ENCODE measurements at places on chromosomes 12 and 14.

GRCh38 chr12:67922245-67922644 is 67.0 kb upstream of the IFNG-AS1 start:
- no peak for DNase-seq

DNA sequence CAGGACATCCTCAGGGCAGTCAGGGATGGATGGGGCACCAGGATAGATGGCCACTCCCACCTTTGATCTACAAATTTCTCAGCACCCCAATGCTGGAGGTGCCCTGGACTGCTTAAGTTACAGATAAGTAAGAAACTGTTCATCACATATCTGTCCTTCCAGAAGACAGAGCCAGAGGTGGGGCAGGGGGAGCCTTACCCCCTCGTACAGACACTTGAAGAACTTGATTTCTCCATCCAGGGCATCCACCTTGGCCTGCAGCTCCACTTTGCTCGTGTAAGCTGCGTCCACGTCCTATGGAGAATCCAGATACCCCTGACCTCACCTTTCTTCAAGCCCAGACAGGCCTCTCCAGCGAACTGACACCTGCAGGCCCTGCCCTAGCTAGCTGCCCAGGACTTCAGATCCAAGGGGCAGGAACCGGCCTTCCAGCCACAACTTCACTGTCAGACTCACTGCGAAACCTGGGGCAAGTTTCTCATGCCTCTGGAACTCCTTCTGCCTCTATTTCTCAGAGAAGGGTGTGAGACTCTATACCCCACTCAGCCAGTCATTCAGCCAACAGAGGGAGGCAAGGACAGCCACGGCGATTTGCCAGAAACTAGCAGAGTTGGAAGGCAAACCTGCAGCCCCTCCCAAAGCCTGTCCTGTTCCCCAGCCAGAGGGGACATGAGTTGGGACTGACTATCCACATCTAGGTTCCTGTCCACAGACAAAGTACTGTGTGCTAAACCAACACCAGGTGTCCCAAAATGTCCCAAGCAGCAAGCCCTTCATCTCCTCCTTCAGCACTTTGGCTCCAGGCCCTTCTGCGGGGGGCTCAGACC is 3.8 kb downstream of the KRT73 start:
- no peak for DNase-seq

DNA sequence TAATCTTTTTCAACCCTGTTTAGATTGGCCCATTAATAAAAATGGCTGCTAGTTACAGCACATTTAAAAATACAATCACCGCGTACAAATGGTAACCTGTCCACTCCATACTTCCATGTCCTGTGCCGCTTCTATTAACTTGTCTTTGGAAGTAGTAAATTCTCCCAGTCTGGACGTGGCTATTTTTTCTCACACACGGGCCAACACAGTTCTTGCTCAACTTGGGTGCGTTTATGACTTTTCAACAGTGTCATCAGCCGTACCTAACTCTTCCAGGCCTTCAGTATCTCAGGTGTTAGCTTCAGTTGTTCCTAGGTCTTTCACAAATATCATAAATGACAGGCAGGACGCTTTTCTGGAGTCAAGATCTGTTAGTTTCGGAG is 475 bp upstream of the PCNX1 start:
- DNase-seq, result no peak

GRCh38 chr12:80937391-80938238 is at the start of gene LIN7A:
TSS of gene LIN7A (minus strand) at chr12:80937934. CDS start at chr12:80937722, 212 bp downstream.
- DNase-seq, result no peak

DNA sequence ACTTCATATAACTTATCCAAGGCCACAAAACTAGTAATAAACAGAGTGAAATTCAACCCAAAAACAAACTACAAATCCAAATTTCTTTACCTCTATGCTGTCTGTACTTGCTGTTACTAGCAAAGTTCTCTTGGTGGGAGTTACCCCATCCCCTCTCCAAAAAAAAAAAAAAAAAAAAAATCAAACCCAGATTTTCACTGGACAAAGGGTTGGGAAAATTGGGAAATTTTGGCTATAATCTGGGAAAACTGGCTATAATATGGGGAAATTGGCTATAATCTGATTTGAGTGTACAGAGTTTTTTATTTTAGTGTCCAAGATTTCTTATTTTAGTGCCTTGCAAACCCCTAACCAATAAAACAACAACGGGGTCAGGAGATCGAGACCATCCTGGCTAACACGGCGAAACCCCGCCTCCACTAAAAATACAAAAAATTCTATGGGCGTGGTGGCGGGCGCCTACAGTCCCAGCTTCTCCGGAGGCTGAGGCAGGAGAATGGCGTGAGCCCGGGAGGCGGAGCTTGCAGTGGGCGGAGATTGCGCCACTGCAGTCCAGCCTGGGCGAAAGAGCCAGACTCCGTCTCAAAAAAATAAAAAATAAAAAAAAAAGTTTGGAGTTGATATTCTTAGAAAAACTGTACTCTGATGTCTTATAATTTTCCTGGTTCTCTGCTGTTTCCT is 148.4 kb downstream of the CHST11 start:
- DNase-seq, result no peak

DNA sequence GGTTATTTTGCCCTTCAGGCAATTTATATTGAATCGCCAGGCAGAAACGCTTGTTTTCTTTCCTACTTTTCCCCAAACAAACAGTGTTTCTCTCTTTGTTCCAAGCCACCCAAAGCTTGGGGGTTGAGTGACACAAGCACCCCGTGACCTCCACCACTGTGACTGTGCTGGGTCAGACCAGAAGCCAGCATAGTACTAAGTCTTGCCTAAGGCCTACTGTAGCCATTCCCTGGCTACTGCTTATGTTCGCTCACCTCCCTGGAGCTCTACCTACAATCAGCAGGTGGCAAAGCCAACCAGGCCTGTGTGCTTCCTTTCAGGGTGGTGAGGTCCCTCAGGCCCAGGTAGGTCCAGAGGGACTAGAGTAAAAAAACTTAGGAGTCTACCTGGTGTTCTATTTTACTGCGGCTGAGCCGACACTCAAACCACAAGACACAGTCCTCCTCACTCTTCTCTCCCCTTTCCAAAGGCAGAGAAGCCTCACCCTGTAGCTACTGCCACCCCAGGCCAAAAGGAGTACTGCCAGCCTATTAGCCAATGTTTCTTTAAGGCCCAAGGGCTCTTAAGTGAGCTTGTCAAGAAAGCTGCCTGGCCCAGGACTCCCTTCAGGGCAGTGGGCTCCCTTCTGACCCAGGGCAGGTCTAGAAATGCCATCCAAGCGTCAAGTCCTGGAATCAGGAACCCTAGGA is 411.8 kb upstream of the MIS18BP1 start:
- DNase-seq, result no peak

GRCh38 chr14:60225265-60225664 is 23.8 kb upstream of the PPM1A start:
- no peak for DNase-seq

DNA sequence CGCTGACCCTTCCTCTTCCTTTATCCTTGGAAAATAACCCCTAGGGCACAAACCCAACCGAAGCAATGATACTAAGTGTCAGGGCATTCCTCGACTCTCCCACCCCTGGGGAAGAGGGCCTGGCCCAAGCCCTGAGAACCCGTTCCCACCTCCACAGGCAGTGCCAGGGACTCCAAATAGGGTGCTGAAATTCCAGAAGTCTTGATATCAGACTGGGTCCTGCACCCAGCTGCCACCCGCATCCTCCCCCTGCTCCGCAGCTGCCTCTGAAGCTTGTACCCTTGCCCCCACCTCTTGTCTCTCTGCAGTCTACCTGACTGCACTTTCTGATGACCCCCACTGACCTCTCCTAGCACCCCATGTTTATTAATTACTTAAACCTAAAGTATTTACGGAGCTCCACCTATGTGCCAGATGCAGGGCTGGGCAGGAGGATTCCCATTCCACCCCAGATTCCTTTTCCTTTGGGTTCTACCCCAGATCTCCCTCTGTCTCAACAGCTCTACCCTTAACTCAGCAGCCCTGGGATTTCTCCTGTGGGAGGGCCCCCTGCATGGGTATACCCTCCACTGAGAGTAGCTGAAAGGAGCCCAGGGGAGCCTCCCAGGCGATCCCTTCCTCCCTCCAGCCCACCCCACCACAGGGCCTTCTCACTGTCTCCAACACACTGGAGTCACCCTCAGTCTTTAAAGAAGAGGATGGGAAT is 4.1 kb upstream of the KRT18 start:
- DNase-seq, result no peak

DNA sequence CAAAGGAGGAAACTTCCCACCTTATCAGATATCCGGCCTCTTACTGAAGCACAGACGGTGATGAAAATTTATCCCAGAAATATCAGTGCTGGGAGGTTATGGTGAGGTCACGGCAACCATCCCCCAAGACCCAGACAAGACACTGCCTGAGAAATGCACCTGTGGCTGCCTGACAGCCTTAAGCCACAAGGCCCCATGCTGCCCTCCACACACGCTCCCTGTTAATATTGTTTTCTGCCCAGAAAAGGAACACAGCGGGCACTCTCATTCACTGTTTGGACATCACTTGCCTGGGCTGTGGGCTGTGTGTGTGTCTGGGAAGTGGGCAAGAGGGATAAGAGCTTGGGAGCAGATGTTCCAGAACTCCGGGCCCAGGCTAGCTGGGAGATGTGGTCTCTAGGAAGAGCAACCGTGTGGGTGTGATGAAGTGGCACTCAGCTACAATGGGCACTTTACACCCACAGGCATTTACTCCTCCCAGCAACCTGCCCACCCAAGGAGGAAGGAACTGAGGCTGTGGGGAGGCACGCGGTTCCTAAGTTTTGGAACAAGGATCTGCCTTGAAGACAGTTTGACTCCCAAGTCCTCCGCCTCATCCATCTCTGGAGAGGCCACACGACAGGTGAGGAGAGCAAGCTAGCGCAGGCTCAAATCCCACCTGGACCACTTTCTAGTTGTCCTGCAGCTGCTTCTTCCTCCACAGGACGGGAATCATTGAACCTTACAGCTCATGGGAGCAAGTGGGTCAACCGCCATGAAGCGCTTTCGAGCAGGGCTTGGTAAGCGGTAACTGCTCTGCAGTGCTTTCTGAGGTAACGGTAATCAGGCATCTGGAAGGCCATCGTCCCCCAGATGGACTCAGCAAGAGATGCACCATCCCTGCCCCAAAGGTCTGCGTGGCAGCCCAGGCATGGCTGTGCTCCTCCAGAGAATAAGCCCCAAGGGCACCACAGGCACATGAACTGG is 91.4 kb downstream of the CHGA start:
- DNase-seq, result no peak

DNA sequence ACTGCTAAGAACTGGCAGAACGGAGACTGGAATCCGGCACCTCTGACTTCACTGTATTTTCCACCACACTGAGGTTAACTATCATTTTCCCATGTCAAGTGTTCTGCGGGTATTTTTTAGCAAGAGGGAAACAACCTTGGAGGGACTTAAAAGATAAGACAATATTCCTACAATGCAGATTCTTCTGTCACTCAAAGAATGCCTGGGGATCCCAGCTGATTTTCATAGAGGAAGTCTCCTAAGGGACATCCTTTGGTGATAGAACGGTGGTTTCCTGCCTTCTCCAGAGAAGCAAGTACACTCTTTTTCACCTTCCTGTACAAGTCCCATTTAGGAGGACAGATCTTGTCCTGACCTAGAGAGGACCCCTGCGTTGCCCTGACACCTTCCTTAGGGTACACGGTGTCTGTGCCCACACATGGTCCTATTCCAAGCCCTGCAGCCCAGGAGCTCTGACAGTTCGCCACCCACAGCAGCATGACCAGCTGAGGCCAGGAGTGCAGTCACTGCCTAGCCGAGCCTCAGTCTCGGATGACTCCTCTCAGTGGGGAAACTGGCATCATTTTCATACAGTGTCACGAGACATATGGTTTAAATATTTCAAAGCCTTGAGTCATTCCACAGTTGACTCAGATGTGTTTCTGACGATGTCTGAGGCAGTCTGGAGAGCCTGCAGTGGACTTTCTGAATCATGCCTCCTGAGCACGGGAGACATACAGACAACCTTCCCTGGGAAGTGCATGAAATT is 181.3 kb upstream of the FKBP4 start:
- no peak for DNase-seq

GRCh38 chr12:17159506-17160300 is 553.7 kb upstream of the LMO3 start:
- DNase-seq, result no peak

All from stimulated activated CD8-positive, alpha-beta memory T cell treated with anti-CD3 and anti-CD28 coated beads, Interleukin-7, amount 100 ng/mL, for 24 hours (primary cell).